ENCODE measurements at places on chromosomes 5 and 9.

GRCh38 chr5:124182133-124182532 lies 564.3 kb downstream of the ZNF608 start:
- H3K27ac ChIP-seq = no peak overlapping the region
- H3K27me3 ChIP-seq = peaks cover 5% of the 10 kb centered on the region
- H3K4me1 ChIP-seq = no peaks in the 10 kb centered on the region

DNA sequence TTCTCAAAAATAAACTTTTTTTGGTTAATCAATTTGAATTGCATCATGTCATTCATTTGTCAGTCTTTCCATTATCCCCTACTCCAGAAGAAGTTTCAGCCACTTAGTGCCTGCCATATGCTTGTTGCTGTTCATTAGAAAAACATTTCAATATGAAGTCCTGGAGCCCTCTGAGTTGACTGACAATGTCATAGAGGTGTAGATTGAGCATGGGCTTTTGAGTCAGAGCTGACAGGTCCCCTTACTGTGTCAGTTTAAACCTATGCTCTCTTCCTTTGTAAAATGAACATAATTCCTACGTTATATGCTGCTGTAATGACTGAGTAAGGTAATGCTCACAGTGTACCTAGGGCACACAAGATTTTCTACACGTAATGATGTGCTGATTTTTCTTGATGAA lies 114.0 kb downstream of the CTNND2 start:
- H3K27ac ChIP-seq = no peak overlapping the region
- no peaks in the 10 kb centered on the region for H3K36me3 ChIP-seq
- H3K4me1 ChIP-seq = no peaks in the 10 kb centered on the region
- DNase-seq = no peak
- H3K4me3 ChIP-seq = no peak overlapping the region

- H3K4me1 ChIP-seq = peaks cover 13% of the 10 kb centered on the region
- H3K27ac ChIP-seq = no peak overlapping the region
- H3K36me3 ChIP-seq = peaks cover 27% of the 10 kb centered on the region
- DNase-seq = no peak
- no peaks in the 10 kb centered on the region for H3K27me3 ChIP-seq
Measured at GRCh38 chr5:154298065-154298464, 107.5 kb downstream of the GALNT10 start.

DNA sequence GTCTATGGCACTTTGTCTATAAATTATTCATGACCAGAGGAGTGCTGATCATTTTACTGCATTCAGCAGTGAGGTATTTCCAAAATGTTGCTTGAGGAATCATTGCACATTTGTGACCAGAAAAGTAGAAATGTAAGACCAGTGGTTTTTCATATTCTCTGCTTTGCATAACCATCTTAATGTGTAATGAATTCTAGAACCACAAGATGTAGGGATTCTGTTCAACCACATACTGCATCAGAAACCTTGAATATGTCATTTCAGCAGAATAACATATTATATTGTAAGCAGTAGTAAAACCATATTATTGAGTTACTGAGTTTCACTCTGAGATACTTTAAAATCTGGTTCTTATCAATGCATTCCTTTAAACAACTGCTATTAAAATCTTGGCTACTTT lies 1243.4 kb downstream of the MAT2B start:
- H3K27ac ChIP-seq = no peak overlapping the region
- DNase-seq = no peak
- no peaks in the 10 kb centered on the region for H3K4me1 ChIP-seq
- no peaks in the 10 kb centered on the region for H3K27me3 ChIP-seq
- H3K4me3 ChIP-seq = no peak overlapping the region

- H3K36me3 ChIP-seq = no peaks in the 10 kb centered on the region
- H3K27ac ChIP-seq = no peak overlapping the region
Measured at GRCh38 chr9:16884952-16885513, 14.6 kb upstream of the BNC2 start.

DNA sequence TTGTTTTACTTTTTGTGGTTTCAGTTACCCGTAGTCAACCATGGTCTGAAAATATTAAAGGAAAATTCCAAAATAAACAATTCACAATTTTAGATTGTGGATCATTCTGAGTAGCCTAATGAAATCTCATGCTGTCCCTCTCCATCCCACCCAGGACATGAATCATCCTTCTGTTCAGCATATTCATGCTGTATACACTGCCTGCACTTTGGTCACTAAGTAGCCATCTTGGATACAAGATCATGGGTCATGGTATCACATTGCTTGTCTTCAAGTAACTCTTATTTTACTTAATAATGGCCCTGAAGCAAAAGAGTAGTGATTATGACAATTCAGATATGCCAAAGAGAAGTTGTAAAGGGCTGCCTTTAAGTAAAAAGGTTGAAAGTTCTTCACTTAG lies 536.5 kb upstream of the ACO1 start:
- H3K36me3 ChIP-seq = no peaks in the 10 kb centered on the region
- no peak overlapping the region for H3K4me3 ChIP-seq
- H3K27ac ChIP-seq = no peak overlapping the region

DNA sequence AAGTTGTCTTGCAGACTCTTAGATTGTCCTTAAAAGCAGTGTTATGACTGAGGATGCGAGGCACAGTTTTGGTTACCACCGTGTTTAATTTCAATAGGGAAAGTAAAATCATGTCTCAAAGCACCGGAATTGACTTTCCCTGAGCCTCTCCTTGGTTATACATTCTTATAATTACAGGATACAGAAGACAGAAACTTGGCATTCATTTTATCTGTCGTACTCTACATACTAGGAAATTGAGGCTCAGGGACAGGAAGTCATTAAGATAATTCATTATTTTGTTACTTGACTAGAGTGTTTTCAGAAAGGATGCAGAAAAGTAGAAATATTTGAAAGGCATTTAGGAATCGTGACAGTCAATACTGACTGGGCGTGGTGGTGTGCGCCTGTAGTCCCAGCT lies 54.0 kb upstream of the SPATA31D4 start:
- H3K27me3 ChIP-seq = no peaks in the 10 kb centered on the region
- H3K27ac ChIP-seq = no peak overlapping the region
- H3K36me3 ChIP-seq = no peaks in the 10 kb centered on the region
- H3K4me3 ChIP-seq = no peak overlapping the region

DNA sequence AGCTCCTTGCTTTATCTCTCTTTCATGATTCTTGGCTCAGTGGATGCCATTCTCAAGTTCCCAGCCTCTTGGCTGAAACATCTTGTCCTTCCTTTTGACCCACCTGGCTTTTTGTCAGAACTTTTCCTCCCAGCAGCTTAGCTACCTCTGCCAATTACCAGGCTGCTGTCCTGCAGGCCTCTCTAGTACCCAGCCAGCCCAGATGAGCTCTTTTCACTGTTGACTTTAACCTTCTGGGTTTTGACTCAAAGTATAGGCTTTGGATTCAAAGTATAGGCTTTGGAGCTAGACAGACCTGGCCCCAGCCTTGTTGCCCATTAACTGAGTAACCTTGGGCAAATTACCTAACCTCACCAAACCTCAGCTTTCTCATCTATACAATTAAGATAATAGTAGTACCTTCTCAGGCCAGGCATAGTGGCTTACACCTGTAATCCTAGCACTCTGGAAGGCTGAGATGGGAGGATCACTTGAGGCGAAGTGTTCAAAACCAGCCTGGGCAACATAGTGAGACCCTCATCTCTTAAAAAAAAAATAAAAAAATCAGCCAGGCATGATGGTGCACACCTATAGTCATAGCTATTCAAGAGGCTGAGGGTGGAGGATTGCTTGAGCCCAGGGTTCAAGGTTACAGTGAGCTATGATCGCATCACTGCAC lies 6.6 kb upstream of the TMEFF1 start:
- no peaks in the 10 kb centered on the region for H3K4me1 ChIP-seq
- H3K27ac ChIP-seq = no peak overlapping the region
- H3K27me3 ChIP-seq = no peaks in the 10 kb centered on the region
- no peaks in the 10 kb centered on the region for H3K36me3 ChIP-seq

DNA sequence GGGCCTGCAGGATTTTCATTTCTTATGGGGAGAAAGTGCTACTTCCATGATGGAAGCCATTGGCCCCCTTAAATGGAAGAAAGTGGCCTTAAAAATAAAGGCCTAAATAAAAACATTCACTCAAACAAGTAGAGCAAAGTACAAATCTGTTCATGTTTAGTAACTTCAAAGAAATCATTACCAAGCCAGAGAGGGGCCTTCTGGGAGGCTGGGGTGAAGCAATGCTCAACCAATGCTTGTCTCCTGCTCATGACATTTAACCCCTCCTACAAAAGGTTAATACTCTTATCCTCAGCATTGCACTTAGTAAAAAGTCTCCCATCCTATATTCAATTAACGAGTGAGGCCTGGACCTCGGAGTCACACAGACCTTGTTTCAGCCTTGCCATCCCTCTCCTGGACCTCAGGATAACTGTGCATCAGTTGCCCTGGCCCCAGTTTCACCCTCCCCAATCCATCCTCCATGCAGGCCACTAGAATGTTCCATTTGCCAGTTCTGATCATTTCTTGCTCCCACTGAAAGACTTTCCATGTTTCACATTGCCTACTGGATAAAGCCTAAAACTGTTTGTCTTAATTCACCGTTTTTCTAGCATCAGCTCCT lies 36.9 kb upstream of the ALDH1B1 start:
- no peaks in the 10 kb centered on the region for H3K4me1 ChIP-seq
- no peak overlapping the region for H3K27ac ChIP-seq
- H3K27me3 ChIP-seq = no peaks in the 10 kb centered on the region

DNA sequence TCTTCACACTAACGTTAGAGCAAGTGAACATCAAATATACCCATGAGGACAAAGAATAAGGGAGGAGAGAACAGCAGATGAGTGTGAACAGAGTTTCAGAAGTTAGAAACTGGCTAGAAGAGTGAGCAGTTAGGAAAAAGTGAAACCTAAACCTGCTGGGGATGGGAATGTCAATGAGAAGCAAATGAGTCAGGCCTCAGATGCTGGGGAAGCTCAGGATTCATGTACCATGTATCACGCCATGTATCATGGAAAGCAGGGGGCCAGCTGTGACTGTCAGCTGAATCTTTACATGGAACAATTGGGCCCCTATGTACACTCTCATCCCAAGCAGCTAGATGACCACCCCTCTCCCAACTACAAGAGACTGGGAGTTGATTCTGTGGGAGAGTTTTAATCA lies 16.2 kb downstream of the GDF9 start:
- no peak for DNase-seq
- no peak overlapping the region for H3K4me3 ChIP-seq
- H3K4me1 ChIP-seq = no peaks in the 10 kb centered on the region
- H3K27me3 ChIP-seq = no peaks in the 10 kb centered on the region
- no peak overlapping the region for H3K27ac ChIP-seq

GRCh38 chr5:154086146-154086545 lies 47.4 kb downstream of the MFAP3 start:
- H3K4me1 ChIP-seq = no peaks in the 10 kb centered on the region
- peaks cover 16% of the 10 kb centered on the region for H3K27me3 ChIP-seq
- no peak overlapping the region for H3K27ac ChIP-seq
- H3K4me3 ChIP-seq = no peak overlapping the region
- H3K36me3 ChIP-seq = no peaks in the 10 kb centered on the region

DNA sequence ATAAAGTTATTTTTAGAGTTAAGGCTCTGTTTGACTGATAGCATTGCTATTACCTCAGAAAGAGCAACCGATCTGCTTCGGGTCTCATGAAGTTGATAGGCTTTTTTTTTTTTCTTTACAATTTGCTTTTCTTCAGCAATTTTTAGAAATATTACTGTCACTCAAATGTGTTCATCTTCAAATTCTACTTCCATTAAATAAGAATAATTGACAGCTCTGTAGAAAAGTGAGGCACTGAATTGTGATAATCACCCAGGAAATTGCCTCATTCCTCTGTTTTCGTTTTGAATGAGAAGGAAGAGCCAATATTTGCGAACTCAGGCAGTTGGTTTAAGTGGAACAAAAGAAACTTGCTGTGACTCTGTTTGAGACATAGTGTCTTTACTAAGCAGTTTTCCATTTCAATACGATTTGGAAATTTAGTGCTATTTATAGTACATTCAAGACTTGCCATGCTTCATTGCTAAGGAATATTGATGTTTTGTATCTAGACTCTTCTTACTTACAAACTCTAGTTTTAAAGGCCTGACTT lies 700.5 kb upstream of the CDH10 start:
- no peak for DNase-seq
- H3K27me3 ChIP-seq = no peaks in the 10 kb centered on the region
- H3K36me3 ChIP-seq = no peaks in the 10 kb centered on the region
- no peaks in the 10 kb centered on the region for H3K4me1 ChIP-seq

DNA sequence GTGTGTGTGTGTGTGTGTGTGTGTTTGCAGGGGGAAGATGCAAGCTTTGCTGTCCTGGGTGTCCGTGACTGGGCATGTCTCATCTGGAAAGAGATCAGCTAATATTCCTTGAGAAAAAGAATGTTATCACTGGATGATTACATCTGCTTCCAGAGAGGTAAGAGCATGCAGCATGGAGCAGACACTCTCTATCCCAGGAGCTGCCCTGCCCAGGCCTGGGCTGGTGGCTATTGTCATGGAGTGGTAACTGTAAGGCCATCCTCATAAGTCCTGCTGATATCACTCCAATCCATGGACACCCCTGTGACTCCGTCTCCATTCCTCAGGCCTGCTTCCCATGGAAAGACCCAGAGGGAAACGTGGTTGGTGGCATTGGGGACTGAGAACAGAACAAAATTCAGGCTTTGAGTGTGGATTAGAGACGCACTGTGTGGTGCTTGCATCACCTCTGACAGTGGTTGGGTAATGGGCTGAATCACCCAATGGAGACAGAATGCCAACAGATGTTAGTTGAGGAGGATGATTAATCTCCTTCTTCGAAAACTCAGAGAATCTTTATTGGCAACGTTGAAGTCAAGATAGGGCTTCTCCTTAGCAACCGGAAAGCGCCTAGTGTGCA lies 52.0 kb upstream of the KCNIP1 start:
- no peak overlapping the region for H3K4me3 ChIP-seq
- DNase-seq = no peak
- no peaks in the 10 kb centered on the region for H3K36me3 ChIP-seq
- H3K27ac ChIP-seq = peak overlapping the region; percentile 18

GRCh38 chr5:31948006-31948405 lies 226.1 kb downstream of the GOLPH3 start:
- H3K4me1 ChIP-seq = peaks cover 14% of the 10 kb centered on the region
- peak; percentile 80 for DNase-seq
- H3K27me3 ChIP-seq = no peaks in the 10 kb centered on the region
- no peaks in the 10 kb centered on the region for H3K36me3 ChIP-seq
- H3K27ac ChIP-seq = peak overlapping the region; percentile 43

DNA sequence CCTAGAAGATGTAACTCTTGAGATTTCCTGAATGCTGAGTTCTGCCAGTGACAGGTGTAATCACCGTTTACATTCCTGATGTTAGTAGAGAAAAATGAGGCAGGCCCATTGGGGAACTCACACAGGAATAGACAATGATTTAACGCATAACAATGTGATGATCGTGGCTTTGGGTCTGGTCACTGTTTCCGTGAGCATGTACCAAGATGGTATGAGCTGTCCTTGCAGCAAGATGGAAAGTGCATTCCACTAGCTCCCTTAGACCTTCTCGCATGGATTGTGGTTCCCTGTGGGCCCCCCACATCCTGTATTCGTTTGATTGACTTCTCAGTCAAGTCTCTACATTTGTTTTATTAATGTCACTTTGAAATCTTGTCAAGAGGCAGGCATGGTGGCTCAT lies 124.0 kb upstream of the DAP start:
- no peak for DNase-seq
- H3K27ac ChIP-seq = no peak overlapping the region
- peaks cover 4% of the 10 kb centered on the region for H3K27me3 ChIP-seq
- H3K36me3 ChIP-seq = no peaks in the 10 kb centered on the region
- H3K4me3 ChIP-seq = no peak overlapping the region
- no peaks in the 10 kb centered on the region for H3K4me1 ChIP-seq

- no peaks in the 10 kb centered on the region for H3K27me3 ChIP-seq
- H3K36me3 ChIP-seq = no peaks in the 10 kb centered on the region
- H3K27ac ChIP-seq = no peak overlapping the region
- H3K4me1 ChIP-seq = no peaks in the 10 kb centered on the region
- H3K4me3 ChIP-seq = no peak overlapping the region
Measured at GRCh38 chr5:145341842-145342241, 493.3 kb downstream of the PRELID2 start.

GRCh38 chr5:4862500-4862899 lies 277.6 kb upstream of the ADAMTS16 start:
- peaks cover 3% of the 10 kb centered on the region for H3K27me3 ChIP-seq
- no peak for DNase-seq
- H3K4me1 ChIP-seq = no peaks in the 10 kb centered on the region
- H3K4me3 ChIP-seq = no peak overlapping the region
- no peak overlapping the region for H3K27ac ChIP-seq

Measured in RWPE2 (cell line).